ENCODE measurements at places on chromosomes 1 and 21.

- DNase-seq = no peak
These were observed 38.5 kb upstream of the FAM131C start for GRCh38 chr1:16111771-16112595.

DNA sequence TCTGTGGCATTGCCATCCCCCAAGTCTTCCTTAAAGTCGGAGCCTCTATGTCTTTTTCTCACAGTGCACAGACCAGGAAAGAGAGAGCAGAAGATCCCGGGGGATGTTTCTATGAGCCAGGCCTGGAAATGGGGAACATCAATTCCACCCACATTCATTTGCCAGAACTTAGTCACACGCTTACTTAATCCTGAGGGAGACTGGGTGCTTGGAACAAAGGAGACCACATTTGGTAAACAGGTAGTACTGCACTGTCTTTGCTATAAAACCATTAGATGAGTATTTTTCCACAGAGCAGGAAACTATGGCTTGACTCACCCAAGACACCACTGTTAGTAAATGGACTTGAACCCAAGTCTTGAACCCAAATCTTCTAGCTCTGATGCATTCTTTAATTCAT is 60.7 kb upstream of the CTTNBP2NL start:
- DNase-seq = no peak

DNA sequence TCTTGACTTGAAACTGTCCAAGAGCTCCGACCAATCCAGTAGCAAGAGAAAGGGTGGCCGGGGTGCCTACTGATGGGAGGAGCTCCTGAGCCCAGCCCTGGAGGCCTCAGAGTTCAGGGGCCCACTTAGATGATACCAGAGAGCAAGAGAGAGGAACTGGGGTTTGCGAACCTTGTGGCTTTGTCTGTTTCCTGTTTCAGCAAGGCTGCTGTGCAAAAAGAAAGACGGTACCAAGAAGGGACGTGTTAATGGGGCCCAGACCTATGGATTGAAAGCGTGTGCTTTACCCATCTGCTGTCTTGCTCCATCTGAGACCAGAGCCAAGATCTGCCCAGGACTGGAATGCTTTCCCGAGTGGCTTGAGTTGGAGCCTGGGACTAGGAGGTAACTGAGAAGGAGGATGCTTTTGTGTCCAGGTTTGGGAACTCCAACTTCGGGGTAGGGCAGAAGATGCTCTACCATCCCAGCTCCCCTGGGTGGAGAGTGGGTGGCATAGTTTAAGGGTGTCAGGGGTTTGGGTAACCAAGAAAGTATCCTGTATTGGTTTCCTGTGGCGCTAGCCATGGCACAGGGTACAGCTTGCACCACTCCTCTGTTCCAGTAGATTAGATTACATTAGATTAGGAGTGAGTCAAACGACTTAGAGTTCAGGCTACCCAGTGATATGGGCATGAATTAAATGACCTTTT is at the start of gene TRAF3IP3:
TRAF3IP3 (plus strand) TSS at position 128 of the 689 bp plus-strand sequence. CDS start 3,987 bp downstream, outside the sequence.
- no peak for DNase-seq

- DNase-seq = no peak
These were observed 527.1 kb downstream of the MRPL39 start for GRCh38 chr21:25080141-25080540.

- DNase-seq = no peak
These were observed 623 bp downstream of the RPL22 start for GRCh38 chr1:6198646-6199297.

- no peak for DNase-seq
These were observed 694.6 kb downstream of the USP25 start for GRCh38 chr21:16424331-16424751.

All from pulmonary artery endothelial cell (primary cell).